ENCODE measurements at places on chromosomes 16 and 17.
A peak's percentile ranks its signal among the peaks of the same experiment; 100 is the strongest.

DNA sequence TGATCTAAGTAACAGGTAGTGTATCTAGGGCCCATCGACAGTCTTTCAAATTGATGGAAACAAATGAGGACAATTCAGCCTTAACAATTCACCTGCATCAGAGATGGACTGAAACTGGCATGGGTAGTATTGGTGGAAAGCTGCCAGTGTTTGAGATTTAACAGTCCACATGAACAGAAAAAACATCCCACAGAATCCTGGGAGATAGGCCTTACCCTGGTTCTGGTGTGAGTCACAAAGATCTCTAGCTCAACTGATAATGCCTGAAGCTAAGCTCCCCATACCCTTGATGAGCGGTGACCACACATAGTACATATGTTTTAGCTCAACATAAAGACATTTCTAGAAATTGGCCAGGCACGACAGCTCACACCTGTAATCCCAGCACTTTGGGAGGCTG, 21.9 kb downstream of the CRK start:
- no peak for DNase-seq

GRCh38 chr16:70701596-70701995, 15.7 kb upstream of the MTSS2 start:
- no peak for DNase-seq

- no peak for DNase-seq
These were observed 12.6 kb upstream of the CEP20 start for GRCh38 chr16:15900901-15901500.

DNA sequence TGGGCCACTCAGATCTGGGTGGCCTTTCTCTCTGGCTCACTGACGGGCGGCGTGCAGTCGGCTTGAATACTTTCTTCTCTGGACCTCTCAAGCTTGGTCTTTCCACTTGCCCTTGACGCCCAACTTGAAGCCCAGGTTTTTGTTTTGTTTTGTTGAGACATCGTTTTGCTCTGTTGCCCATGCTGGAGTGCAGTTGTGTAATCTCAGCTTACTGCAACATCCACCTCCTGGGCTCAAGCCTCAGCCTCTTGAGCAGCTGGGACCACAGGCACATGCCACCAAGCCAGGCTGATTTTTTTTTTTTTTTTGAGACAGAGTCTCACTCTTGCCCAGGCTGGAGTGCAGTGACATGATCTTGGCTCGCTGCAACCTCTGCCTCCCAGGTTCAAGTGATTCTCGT, 22.7 kb upstream of the KIF19 start:
- DNase-seq: no peak

DNA sequence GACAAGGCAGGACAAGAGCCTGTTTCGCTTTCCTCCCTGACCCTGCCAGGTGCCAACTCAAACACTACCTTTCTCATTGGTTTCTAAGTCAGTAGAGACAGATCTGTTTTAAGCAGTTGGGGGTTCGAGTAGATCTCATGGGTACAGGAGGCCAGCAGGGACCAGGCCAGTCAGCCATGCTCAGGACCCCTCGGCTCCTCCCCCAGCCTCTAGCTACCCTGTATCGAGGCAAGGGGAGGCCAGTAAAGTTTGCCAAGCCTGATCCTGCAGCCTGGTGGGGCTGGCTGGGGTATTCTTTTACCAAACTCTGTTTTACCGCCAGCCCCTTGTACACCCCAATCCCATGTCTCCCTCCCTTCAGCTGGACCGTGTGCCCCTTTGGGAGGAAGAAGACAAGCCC, 26.6 kb downstream of the OR1D5 start:
- DNase-seq: no peak

GRCh38 chr17:76725580-76726230, 701 bp downstream of the JMJD6 start:
- peak; percentile 79 for DNase-seq

GRCh38 chr16:62638964-62639870, 603.0 kb upstream of the CDH8 start:
- peak; percentile 1 for DNase-seq
